ENCODE measurements at places on chromosomes 3 and 15.
A peak's percentile ranks its signal among the peaks of the same experiment; 100 is the strongest.

GRCh38 chr3:130857336-130858026 is 36.4 kb upstream of the ATP2C1 start:
- no peak for DNase-seq

DNA sequence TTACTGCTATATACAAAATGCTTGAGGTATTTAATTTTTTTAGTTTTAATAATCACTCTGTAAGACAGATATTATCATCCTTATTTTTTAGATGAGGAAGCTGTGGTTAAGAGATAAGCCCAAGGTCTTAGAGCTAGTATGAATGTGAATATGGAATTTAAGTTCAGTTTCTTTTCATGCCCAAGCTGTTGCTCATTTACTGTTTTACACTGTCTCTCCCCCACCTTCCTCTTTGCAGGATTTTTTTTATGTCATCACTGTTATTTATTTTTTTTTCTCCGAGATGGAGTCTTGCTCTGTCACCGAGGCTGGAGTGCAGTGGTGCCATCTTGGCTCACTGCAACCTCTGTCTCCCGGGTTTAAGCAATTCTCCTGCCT is 22.5 kb downstream of the MAP2K5 start:
- DNase-seq = no peak

DNA sequence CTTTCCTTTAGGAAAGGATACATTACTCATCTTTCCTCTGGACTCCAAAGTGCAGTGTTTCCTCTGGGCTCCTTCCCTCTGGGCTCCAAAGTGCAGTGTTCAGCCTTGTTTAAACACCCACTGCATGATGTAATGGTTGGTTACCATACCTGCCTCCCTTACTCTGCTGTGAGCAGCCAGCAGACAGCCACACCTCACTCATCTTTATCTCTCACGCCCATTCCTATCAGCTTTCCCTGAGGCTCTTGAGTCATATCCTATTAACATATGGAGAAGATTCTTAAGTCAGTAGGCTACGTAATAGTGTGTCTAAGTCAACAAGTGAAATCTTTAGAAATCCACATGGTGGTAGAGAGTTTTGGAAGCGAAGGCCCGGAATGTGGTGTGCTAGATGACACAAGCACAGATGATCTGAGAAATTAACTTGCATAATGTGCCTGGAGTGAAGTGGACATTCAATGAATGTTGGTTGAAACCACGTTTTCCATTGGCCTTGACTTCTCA is 97.2 kb upstream of the CTNNB1 start:
- DNase-seq = no peak

- DNase-seq = no peak
Measured at GRCh38 chr3:100075851-100076730, 38.2 kb downstream of the FILIP1L start.

DNA sequence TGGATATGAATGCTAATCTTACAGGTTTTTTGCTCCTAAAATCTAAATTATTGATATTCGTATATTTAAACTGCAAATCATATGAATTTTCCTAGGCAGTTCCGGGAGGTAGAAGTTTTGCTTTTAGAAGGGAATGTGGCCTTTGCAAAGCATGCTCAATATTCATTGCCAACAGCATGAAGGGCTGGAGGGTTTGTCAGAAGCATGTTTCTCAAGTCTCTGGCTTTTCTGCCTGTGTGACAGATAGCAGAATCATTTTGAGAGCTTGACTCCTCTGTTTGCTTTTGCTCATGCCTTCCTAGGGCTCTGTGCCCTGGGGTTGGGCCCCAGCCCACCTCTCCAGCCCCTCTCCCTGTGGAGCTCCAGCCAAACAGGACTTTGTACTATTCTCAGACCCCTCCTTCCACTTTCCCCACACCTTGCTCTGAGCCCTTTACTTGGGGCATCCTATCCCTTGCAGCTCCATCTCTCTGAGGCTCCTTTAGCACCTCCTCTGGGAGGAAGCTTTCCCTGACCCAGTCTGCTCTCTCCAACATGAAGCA is 91.3 kb downstream of the ARNT2 start:
- DNase-seq = peak; percentile 38

GRCh38 chr3:48038971-48039481 is 22.8 kb upstream of the MAP4 start:
- DNase-seq = no peak

DNA sequence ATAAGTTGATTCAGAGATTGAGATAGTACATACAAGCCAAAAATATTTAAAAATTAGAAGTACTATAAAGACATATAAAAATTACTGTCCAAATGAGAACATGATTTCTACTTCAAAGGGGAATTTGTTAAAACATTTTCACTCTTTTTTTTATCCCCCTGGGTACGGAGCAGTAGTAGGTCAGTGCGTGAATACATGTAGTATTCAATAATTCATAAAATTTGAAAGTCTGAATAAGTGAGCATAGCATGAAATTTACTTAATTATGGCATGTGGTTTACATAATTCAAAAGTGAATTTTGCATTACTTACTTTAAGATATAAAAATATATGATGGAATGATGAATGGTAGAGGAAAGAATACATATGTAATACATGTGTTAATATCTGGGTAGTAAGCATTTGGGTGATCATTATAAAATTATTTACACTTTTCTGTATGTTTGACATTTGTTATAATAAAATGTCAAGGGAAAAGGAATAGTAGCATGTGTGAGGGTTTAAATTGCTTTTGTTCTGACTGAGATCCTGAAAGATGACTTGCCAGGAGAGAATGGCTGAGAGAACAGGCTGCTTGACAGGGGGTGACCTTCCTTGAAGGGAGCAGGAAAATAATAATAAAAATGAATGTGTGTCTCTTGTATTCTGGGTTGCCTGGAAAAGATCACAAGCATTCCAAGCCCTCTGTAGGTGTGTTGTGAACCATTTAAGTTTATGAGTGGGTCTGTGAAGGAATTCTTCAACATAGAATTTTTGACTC is 1178.8 kb downstream of the ZPLD1 start:
- no peak for DNase-seq

- DNase-seq = no peak
Measured at GRCh38 chr3:194129581-194130133, 6.3 kb upstream of the HES1 start.

- DNase-seq = no peak
Measured at GRCh38 chr15:70633103-70633831, 130.1 kb downstream of the UACA start.

- DNase-seq = no peak
Measured at GRCh38 chr3:114668099-114668498, 374.3 kb downstream of the TIGIT start.

- DNase-seq = no peak
Measured at GRCh38 chr3:5012367-5012766, 33.1 kb downstream of the BHLHE40 start.

- DNase-seq = no peak
Measured at GRCh38 chr3:176399193-176399592, 798.1 kb downstream of the TBL1XR1 start.

- no peak for DNase-seq
Measured at GRCh38 chr15:49864251-49864650, 243.4 kb downstream of the DTWD1 start.

- DNase-seq = no peak
Measured at GRCh38 chr3:146275476-146275875, 24.6 kb upstream of the PLSCR4 start.

- no peak for DNase-seq
Measured at GRCh38 chr3:105788593-105788992, 80.2 kb downstream of the CBLB start.

GRCh38 chr15:32888221-32888761 is 170.5 kb downstream of the GREM1 start:
- no peak for DNase-seq

- no peak for DNase-seq
Measured at GRCh38 chr15:89305395-89305794, 29.2 kb downstream of the POLG start.

DNA sequence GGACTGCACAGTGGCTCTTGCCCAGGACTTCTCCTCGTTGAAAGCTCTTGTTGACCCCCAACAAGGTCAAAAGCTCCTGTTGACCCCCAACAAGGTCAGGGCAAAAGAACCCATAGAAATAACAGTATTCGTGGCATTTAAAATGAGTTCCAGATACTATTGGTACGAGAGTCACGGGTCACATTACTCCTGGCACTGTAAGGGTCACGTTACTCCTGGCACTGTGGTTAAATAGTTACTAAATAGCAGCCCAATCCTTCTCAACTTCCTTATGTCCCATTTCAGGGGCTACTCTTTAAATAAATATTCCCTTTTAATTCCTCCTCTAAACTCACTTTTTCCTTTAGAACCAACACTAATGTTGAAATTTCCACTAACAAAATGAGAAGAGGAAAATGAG is 18.2 kb upstream of the ADCY5 start:
- no peak for DNase-seq

- DNase-seq = no peak
Measured at GRCh38 chr3:116112696-116113095, 332.6 kb downstream of the LSAMP start.

GRCh38 chr15:40106203-40107161 is 2.2 kb downstream of the BMF start:
- DNase-seq = no peak

DNA sequence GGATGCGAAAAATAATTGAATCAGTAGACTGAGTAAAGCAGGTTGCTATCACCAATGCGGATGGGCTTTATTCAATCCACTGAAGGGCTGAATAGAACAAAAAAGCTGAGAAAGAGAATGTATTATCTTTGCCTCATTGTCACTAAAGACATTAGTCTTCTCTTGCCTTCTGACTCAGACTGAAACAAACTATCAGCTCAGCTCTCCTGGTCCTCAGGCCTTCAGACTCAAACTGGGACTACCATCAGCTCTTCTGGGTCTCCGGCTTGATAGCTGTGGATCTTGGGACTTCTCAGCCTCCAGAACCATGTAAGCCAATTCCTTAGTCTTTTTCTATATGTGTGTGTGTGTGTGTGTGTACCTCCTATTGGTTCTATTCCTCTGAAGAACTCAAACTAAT is 12.6 kb downstream of the IFT57 start:
- no peak for DNase-seq

- DNase-seq = no peak
Measured at GRCh38 chr3:70383360-70383831, 71.0 kb upstream of the MDFIC2 start.

- no peak for DNase-seq
Measured at GRCh38 chr15:34084086-34084485, 17.6 kb downstream of the EMC7 start.

- no peak for DNase-seq
Measured at GRCh38 chr3:47283193-47283537, 421 bp downstream of the KLHL18 start.

DNA sequence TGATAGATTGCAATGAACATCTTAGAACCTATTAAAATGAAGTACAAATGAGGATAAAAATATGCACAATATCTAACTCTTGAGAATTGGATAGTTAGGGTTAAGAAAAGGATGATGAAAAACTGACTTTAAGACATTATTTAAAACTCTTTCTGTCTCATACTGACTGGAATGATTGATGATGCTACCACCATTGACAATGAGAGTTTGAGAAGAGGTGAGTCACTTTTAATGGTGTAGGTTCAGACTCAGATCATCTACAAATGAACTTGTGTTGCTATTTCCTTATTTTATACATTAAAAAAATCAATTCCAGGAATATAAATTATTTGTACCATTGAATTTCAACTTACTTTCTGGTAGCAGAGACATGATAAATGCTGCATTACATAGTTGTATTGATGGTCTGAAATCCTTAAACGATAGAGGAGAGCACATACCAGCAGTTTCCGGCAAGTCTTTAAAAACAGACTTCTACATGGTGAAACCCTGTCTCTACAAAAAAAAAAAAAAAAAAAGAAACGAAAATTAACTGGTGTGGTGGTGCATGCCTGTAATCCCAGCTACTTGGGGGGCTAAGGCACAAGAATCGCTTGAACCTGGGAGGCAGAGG is 409.0 kb downstream of the OTOL1 start:
- no peak for DNase-seq

DNA sequence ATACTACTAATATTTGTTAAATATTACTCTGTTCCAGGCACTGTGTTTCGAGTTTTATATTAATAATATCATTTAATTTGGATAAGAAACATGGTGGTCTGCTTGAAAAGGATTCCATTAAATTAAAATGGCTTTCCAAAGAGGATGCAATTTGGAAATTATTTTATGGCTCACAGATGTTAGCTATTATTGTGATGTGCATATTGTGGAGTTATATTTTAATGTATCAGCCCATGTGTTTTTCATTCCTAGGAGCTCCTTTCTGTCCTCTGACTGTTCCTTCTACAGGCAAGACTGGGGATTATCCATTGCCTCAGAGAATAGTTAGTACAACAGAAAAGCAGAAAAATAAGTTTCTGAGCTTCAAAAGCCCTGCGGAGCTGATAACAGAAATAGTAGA is 376.7 kb upstream of the PDZRN3 start:
- no peak for DNase-seq

GRCh38 chr15:39301589-39301999 is 279.3 kb upstream of the THBS1 start:
- DNase-seq = no peak

DNA sequence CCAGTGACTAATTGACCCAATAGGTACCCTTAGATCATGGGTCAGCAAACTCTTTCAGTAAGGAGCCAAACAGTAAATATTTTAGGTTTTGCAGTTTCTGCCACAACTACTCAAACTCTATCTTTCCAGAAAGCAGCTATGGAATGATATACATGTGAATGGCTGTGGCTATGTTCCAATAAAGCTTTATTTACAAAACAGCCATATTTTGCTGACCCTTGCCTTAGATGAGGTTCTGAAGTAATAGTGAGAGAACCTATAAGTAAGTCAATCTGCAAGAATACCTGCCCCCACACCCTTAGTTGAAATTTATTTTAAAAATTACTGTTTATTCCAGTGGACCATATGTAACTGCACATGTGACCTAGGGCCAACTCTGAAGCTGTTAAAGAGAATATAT is 134.0 kb downstream of the CMSS1 start:
- no peak for DNase-seq

DNA sequence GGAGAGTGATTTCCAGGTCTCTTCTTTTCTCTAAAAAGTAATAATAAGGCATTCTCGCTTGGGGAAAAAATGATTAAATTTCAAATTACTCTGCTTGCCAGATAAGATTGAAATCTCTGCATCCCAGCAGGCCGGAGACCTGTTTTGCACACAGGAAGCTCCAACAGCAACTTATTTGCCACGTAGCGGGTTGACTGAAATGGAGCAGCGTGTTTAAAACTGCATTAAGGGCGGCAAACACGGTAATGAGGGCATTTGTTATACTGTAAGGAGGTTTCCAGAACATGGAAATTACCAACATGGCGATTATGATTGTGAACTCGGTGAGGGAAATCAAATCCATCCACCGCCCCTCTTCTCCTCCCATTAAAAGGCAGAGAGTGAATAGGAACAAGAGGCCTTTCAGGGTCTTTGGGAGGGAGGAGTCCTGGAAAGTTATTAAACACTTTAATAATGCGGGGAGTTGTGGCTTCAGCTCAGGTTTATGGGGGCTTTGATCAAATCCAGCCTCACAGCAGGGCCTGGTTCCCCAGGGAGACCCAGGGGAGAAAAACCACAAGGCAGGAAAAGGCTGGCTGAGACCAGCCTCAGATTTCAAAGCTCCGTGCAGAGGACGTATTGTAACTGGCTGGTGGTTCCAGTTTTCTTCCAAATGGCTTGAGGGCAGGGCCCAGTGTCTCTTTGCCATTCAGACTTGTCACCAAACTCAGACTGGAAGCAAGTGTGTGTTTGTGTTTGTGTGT is 242.3 kb downstream of the TLE3 start:
- no peak for DNase-seq

Measured in activated CD8-positive, alpha-beta memory T cell treated with anti-CD3 and anti-CD28 coated beads, Interleukin-2, amount 10 ng/mL, durations not matched to agents 7 days and 5 days (primary cell).